ENCODE measurements at places on chromosomes 1 and 21.

GRCh38 chr1:70979881-70980280, 67.7 kb downstream of the PTGER3 start:
- no peak for DNase-seq

GRCh38 chr21:43361493-43362296, 65.2 kb downstream of the SIK1 start:
- DNase-seq, result no peak

DNA sequence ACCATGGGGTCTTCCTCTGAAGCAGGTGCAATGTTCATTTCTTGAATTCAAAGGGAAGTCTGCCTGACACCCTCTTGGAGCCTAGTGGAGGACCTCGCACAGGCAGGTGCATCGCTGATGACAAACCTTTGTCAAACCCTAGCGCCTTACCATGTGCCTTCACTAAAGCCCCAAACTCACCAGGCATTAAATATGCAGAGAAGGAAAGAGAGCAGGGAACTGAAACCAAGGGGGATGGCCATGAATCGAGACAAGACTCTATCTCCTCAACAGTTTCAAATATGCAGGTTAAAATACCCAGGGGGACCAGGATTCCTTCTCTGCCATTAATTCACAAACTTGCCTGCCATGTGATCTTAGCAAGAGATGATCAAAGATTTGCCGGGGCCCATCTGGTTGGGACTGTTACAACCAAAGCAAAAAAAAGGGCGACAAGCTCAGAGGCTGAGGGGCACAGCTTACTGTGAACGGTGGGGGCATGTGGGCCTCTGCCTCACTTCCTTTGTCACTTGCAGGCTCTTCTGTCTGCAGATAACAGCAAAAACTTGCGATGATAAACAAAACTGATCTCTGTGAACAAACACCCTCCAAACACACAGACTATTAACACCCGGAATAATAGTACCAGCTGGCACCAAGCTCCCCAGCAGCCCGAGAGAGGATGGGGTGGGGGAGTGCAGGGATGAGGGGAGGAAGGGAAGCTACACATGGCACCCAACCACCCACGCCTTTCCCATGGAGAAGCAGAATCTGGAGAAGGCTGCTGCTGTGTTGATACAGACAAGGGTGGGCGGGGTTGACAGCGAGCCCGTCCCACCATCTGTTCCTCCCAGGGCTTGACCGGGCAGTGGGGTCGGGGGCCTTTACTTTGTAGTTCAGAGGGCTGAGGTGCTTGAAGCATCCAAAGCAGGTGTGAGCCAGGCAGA, 33.9 kb downstream of the TMEM63A start:
- no peak for DNase-seq

- DNase-seq, result no peak
Measured at GRCh38 chr1:229480495-229480894, 27.6 kb downstream of the NUP133 start.

GRCh38 chr21:35811191-35811806, 249.0 kb downstream of the SETD4 start:
- DNase-seq, result no peak

DNA sequence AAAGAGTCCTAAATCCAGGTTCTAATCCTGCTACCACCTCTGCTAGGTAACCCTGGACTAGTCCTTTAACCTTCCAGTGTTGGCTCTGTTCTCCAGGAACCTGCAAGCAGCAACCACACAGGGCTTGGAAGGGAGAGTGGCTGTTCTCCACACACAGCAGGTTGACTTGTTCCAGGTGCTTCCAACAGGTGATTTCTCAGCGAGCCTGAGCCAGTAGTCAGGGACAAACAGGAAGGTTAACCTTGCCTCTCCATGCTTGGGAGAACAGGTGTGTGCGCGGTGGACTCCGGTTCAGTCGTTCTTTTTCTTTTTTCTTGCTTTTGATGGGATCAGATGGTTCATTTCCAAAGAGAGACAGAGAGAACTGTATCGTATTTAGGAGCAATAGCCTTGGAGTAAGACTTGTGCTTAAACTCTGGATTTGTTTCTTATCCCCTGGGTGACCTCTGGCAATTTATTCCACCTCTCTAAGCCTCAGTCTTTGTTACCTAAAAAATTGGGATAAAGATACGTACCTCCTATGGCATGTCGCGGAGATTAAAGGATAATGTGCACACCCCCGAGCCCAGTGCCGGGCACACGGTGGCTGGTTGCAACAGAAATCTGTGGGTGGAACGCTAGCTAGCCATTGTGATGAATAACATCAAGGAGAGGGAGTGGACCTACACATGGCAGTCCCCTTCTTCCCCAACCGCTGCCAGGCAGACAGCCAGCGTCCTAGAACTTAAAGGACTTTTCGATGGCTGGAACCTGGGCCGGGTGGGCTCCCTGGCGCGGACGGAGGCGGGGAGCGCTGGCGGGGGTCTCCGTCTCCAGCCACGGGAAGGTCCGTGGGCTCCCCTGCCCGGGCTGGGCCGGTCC, 583 bp upstream of the CACHD1 start:
- DNase-seq, result no peak

DNA sequence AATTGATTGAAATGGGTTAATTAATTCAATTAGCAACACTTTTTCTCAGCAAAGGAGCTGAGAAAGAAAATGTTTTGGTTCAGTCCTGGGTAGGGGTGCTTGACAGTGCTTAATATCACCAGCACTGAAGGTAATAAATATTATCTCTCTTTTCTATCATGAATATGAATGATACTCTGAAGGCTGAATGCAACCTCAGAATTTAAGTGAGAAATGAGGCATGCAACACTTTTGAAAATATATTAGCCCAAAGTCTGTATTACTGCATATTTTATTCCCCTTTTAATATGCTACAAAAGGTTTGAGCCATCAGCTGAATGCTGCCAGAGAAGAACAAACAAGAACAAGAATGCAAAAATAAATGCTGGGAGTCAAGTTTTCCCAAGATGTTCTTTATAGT, 52.0 kb upstream of the SAMSN1 start:
- no peak for DNase-seq

DNA sequence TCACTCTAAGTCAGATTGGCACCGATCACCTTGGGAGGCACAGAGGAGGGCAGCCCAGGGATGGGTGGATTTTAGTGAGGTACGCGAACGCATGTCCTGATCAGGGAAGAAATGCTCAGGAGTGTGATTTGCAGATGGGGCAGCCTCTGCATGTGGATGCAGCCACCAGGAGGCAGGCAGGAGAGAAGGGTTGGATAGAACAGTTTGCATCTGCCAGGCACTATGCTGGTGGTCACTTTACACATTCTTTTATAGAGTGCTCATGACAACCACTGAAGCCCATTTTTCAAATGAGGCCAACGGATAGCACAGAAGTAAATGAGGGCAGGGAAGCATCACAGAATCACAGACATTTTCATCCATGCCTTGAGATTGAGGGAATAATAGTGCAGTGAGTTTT, 5.7 kb downstream of the LAMB3 start:
- no peak for DNase-seq

DNA sequence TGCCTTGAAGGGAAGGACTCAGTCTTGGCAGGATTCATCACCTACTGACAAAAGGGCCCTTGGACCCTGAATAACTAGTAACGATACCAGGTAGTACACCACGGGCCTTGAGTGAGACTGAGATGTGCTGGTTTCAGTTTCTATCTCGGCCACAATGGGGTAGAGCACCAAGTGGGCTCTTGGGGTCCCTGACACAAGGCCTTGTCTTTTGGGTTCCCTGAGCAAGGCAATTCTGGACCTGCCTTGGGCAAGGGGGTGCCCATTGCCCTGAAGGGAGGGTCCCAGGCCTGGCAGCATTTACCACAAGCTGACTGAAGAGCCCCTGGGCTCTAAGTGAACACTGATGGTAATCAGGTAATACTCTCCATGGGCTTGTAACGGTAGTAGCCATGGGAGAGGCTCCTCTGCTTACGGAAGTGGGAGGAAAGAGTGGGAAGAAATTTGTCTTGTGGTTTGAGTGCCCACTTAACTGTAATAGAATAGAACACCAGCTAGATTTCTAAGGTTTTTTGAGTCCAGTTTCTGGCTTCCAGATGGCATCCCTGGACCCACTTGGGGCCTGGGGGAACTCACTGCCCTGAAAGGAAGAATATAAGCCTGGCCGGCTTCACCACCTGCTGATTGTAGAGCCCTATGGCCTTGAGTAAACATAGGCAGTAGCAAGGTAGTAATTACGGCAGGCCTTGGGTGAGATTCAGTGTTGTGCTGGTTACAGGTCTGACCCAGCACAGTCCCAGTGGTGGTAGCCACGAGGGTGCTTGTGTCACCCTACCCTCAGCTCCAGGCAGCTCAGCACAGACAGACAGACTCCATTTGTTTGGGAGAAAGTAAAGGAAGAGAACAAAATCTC, 58.5 kb downstream of the WDR4 start:
- no peak for DNase-seq

DNA sequence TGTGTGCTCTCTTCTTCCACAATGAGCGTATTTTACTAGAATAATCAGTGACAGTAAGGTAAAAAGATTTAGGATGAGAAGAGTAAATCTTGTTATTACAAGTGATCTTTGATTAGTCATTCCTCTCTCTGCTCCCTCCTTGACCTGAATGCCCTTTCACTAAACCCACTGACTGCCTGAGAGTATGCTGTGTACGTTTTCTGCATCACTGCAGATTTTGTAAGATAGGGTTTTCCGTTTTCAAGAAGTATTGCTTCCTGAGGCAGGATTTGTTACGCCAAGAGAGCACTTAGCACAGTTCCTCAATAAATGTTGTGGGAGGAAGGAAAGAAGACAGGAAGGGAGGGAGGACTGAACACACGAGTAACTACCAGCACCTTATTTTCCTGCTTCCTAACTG, 7.7 kb upstream of the LAMB3 start:
- no peak for DNase-seq

GRCh38 chr21:45317398-45318145, 29.9 kb upstream of the POFUT2 start:
- DNase-seq, result no peak

DNA sequence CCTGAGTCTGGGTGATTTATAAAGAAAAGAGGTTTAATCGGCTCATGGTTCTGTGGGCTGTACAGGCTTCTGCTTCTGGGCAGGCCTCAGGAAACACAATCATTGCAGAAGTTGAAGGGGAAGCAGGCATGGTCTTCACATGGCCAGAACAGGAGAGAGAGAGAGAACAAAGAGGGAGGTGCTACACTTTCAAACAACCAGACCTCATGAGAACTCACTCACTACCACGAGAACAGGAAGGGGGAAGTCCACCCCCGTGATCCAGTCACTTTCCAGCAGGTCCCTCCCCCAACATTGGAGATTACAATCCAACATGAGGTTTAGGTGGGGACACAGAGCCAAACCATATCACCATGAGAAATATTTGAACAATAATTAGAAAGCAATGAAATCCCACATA, 222.9 kb downstream of the FAM72C start:
- peak; percentile 2 for DNase-seq
